ENCODE measurements at places on chromosomes 11 and 22. TPM values are rescaled to one million over a fixed set of nuclear protein-coding genes. Genes with fewer than 3 reads are reported as not detected.

C11orf86 gene
- not detected for total RNA-seq

DNA sequence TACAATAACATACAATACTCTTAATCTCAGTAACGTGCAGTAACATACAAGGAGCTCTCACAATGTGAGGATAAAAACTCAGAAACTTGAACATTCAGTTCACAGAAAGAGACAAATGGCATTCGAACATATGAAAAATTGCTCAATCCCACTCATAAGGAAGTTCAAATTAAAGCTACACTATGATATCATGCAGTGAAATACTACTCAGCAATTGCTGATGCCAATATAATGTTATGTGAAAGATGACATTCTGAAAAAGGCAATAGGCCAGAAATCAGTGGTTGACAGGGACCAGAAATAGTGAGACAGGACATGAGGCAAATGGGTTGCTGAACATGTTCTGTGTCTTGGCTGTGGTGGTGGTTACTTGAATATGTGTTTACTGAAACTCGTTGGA lies 33.7 kb upstream of the PITPNB start:
- no peaks in the 10 kb centered on the region for H3K36me3 ChIP-seq
- DNase-seq = no peak
- H3K27ac ChIP-seq = no peak overlapping the region
- peaks cover 8% of the 10 kb centered on the region for H3K4me1 ChIP-seq
- H3K27me3 ChIP-seq = no peaks in the 10 kb centered on the region

CHADL gene
- 16.1 TPM for total RNA-seq

DNA sequence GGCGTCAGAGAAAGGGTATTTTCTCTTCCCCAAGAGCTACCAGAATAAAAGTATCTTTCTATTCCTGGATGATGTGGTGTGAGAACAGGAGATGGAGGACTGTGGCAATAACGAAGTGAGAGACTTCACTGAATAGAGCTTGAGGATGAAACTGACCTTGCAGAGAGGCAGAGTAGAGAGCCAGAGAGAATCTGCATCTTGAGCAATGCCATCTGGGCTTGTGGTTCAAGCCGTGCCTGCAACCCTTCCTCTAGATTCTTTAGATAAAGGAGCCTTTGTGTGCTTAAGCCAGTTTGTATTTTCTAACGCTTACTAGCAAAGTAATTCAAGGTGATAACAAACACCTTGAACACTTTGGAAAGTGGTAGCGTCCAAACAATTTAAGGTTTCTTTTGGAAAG lies 2.2 kb downstream of the ME3 start:
- peaks cover 3% of the 10 kb centered on the region for H3K36me3 ChIP-seq
- H3K4me1 ChIP-seq = peaks cover 32% of the 10 kb centered on the region
- no peaks in the 10 kb centered on the region for H3K27me3 ChIP-seq
- H3K4me3 ChIP-seq = no peak overlapping the region

OR5J2 gene
- total RNA-seq = not detected

GRCh38 chr11:75346912-75347647 lies 4.4 kb downstream of the ARRB1 start:
- peaks cover 94% of the 10 kb centered on the region for H3K4me1 ChIP-seq
- H3K27me3 ChIP-seq = no peaks in the 10 kb centered on the region
- H3K4me3 ChIP-seq = no peak overlapping the region
- no peaks in the 10 kb centered on the region for H3K36me3 ChIP-seq

Data from right atrium auricular region (tissue), 2 donors.